ENCODE measurements at places on chromosomes 7 and 10. TPM values are rescaled to one million over a fixed set of nuclear protein-coding genes. Genes with fewer than 3 reads are reported as not detected.

The PRPF18 gene
- 12.9 TPM for total RNA-seq

GRCh38 chr10:132589681-132590080 lies 52.1 kb downstream of the INPP5A start:
- DNase-seq: no peak

DNA sequence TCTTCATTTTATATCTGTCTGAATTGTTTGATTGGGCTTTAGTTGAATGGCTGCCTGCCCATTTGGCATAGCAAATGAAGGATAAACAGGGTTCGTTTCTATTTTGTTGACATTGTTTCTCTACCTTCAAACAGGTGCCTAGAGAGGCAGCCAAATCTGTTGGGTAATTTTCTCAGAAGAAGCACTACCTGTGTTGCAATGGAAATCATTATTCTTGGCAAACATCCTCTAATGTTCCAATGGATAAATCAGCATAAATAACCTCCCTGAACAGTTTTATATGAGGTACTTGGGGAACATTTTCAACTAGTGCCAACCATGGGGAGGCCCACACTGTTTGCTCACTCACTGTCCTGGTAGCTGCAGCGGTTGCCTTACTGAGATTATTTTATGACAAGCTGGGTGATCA lies 64.4 kb upstream of the PLPP4 start:
- no peak for DNase-seq

The VIM gene
- total RNA-seq: 904 TPM

DNA sequence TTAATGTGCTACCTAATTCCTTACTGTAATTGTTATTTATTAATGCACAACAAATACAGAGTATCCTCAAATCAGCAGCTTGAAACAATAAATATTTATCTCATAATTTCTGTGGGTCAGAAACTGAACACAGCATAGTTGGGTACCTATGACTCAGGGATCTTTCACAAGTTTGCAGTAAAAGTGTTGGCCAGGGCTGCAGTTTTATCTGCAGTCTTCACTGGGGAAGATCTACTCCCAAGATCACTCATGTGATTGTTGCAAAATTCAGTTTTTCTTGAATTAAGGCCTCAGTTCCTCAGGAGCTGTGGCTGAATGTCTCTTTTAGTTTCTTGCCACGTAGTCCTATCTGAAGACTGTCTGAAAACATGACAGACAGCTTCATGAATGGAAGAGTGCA lies 237.8 kb downstream of the ZWINT start:
- DNase-seq: no peak

Measured in cardiac muscle cell (in vitro differentiated cells and primary cell).